Fibroblast of lung (primary cell): ENCODE measurements at places on chromosomes 13 and 19. TPM values are rescaled to one million over a fixed set of nuclear protein-coding genes. Genes with fewer than 3 reads are reported as not detected.

ZNF701 gene
- 5.7 and 6.8 TPM in 2 replicates for polyA plus RNA-seq

GRCh38 chr13:25816239-25816638, 235.6 kb downstream of the SHISA2 start:
- no peak for DNase-seq

GRCh38 chr13:24652359-24652758, 27.8 kb upstream of the ATP12A start:
- no peak for DNase-seq

KMT2B gene
- 7.4 and 12.5 TPM in 2 replicates for polyA plus RNA-seq

DNA sequence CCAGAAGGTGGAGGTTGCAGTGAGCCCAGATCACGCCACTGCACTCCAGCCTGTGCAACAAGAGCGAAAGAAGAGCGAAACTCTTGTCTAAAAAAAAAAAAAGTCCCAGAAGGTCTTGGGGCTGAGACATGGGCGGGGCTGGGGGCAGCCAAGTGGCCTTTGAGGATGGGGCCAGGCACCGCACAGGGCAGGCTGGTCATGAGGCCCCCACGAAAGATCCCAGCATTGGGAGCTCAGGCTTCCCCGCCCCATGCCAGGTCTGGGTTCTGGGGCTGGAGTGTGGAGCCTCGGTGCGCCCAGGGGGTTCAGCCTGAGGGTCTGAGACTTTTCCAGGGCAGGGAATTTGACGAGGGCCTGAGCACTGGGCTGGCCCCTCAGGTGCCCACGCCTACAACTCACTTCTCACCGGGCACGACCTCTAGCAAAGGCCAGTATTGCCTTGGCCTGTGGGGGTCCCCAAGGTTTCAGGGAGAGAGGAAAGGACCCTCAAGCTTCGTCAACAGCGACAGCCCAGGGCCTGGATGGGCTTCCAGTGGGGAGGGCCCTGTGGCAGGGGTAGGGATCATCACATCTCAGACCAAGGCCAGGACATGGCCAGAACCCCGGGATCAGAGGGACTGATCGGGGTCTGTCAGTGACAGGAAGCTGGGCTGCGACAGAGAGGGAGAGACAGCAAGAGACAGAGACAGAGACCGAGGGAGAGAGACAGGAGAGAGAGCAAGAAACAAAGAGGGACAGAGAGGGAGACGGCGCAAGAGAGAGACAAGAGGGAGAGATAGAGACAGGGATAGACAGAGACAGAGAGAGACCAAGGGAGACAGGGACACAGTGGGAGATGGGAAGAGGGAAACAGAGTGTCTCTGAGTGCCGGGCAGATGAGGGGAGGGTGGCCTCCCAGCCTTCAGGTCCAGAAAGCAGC, 7.5 kb upstream of the MEX3D start:
- no peak for DNase-seq

GRCh38 chr19:6632002-6632621, 37.8 kb downstream of the TNFSF14 start:
- peak; percentile 59 for DNase-seq

JUNB gene
- 20.2 and 93.3 TPM in 2 replicates for polyA plus RNA-seq

WASF3 gene
- polyA plus RNA-seq = 10.5 and 19.5 TPM in 2 replicates

TEX101 gene
- not detected in 2 replicates for polyA plus RNA-seq
